ENCODE measurements at places on chromosomes 3 and 15.

GRCh38 chr3:18223571-18223970 is 201.6 kb downstream of the SATB1 start:
- no peak for DNase-seq

DNA sequence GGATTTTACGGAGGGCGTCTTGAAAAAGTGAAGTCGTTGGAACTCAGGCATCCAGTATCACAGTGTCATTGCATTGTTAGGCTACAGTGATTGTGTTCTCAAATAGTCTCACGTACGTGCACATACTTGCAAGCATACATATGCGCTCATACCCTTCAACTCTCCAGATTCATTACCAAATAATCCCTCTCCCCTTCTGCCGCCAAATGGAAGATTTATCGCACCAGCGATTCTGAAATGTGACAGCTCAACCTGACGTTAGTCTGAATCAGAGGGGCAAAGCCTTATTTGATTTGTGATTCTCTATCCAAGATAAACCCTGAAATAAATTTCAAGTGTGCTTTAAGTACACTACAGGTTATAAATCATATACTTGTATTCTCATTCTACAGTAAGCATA is 119.4 kb downstream of the GADL1 start:
- DNase-seq, result no peak

DNA sequence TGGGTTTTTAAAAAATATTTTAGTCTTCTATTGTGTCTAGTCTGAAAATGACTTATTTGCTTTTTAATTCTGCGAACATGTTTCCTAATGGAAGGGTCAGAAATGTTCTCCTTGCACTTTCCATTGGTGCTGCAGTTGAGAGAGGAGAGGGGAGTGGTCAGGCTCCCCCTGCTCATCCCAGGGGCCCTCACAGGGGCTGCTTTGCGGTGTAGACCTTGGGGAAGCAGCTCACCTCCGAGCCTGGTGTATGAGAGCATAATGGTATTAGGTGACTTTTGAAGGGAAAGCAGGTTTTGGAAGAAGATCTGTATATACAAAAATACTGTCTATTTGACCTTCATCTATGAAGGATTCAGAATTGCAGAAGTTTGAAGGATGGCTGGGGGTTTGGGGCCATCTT is 28.3 kb downstream of the APBA2 start:
- DNase-seq, result no peak

DNA sequence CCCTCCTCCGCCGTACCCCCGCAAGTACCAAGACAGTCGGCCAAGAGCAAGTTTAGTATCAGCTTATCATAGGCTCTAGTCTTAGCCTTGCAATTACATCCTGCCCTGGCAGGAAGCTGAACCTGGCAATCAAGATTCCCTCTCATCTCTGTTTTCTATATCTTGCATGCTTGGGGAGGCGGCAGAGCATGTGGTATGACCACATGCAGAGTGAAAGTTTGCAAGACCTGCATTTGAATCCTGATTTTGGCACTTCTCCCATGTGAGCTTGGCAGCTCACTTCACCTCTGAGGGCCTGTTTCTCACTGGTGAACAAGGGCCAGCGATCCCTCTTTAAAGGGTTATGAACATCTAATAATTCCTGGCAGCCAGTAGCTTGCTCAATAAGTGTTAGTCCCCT is 106.1 kb upstream of the FRMD4B start:
- no peak for DNase-seq

GRCh38 chr3:12142476-12142875 is 16.2 kb downstream of the TIMP4 start:
- no peak for DNase-seq

DNA sequence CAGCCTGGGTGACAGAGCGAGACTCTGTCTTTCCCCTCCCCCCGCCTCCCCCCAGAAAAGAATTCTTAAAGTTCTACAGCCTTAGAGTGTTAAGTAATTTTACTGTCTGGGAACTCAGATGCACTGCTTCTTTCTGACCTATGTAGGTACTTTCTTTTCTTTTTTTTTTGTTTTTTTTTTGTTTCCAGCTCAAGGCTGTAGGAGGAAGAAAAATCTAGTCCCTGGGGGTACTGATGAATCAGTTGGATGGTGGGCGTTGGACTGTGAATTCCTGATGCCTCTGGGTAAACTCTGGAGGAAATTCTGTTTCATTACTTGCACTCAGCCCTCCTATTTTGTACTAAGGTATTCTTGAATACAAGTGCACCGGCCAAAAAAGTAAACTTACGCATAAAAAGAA is 10.8 kb downstream of the GHRL start:
- no peak for DNase-seq

DNA sequence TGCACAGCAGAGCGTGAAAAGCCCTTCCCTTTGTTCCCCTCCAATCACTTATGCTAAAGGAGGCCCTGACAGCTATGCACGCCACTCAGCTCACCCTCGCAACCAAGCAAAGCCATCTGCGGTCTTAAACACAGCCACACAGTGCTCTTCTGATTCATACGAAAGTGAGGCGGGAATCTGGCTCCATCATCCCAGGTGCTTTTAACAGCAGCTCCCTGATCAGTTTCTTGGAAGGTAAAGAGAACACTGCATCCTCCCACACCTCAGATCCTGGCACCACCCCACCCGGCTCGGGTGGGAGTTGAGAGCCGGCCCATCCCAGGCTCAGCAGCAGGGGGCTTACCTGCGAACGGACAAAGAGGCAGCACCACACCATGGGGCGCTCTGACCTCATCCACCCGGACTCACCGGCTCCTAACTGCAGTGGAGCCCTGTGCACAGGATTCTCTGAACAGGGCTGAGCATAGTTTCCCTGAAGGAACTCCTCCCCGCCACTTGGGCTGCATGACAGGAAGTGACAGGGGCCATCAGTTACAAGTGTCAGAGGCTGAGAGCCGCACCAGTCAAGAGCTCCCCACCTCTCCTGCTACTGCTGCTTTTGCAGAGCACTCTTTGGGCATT is 114.3 kb upstream of the ARHGEF3 start:
- DNase-seq, result peak; percentile 85

- DNase-seq, result no peak
These were observed 55.2 kb downstream of the UNC13C start for GRCh38 chr15:54033356-54033860.

GRCh38 chr3:13851997-13852637 is 27.8 kb downstream of the WNT7A start:
- DNase-seq, result no peak

DNA sequence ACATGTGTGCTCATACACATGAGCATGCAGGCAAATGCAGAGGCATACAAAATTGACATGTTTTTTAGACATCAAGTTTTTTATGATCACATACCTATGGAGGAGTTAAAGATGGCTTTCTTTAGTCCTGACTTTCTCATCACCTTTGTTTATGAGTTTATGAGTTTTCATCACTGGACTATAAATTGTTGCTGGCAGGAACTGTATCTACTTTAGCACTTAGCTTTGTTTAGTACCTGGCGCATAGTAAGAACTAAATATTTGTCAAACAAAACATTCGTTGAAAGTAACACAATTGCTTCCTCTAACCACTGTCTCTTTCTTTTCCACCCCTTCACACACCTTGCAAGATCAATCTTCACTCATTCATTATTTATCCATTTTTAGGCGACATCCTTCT is 182.6 kb downstream of the SUCNR1 start:
- DNase-seq, result no peak

DNA sequence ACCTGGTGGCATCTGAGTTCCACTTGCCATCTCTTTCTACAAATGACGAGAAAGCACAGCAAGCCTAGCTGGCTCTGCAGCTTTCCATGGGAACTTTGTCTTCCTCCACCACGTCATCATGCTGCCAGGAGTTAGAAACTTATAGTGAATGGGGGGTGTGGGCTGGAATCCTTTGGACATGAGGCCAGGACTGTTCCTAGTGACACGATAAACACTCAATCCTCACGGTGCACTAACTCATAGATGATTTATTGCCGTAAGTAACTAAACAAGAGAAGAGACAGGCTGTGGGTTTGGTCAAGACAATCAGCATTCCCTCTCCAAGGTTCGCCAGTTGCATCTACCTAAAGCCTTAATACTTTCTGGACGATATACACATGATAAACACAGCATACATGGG is 50.6 kb downstream of the OXNAD1 start:
- no peak for DNase-seq

DNA sequence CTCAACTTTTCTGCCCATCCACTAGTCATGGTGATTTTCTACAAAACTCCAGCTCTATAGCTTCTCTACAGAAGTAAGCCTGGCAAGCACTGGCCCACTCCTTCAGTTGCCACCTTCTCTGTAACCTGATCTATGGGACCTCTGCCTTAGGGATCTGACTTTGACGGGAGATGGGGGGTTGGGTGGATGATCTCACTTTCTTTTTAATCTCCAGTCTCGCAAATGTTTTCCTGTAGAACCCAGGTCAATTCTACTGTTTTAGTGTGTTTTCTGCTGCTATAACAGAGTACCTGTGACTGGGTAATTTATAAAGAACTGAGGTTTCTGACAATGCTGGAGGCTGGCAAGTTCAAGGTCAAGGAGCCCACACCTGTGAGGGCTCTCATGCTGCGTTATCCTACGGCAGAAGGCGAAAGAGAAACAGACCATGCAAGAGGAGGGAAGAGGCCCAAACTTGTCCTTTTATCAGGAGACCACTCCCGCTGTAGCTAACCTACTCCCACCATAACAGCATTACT is 189.9 kb upstream of the THRB start:
- no peak for DNase-seq

DNA sequence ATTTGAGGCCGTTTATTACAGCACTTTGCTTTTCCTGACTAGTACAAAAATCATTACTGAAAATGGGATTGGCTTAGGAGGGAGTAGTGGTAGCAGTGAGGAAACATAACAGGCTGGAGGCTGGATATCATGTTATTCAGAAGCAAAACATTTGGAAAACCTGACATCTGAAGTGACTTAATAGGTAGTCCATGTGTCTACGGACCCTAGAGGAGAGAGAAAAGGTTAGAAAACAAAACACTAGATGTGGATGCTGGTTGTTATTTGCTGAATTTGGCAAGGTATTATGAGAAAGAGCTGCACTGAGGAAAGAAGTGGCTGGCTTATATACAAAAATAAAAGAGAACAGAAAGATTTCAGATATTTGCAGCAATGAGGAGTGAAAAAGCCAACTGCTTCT is 139.9 kb downstream of the MEX3B start:
- DNase-seq, result no peak

DNA sequence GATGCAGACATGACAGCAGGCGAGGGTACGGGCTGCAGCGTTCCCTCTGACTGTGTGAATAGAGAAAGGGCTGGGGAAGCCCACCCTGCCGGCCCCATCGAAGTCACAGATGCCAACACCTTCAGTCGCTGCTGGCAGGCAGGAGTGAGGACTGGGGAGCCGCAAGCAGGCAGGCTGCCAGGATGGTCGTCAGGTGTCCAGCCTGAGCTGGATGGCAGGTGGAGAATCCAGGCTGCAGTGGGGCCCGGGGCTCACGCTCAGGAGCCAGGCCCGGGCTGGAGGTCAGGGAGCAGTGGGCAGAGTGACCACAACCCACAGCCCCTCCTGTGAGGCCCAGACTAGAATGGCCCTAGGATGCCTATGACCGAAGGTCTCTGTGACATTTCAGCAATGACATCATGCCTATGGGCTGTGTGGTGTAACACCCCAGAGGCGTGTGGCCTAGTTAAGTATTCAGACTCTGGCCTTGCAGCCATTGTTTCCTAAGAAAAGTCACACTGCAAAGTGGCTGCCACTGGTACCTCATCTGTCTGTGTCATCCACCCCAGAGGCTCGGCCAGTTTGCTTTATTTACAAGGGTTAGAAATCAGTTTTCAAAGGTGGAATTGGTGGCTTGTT is 15.7 kb downstream of the PRR23E start:
- DNase-seq, result no peak

GRCh38 chr3:37745076-37745475 is 116.6 kb upstream of the CTDSPL start:
- DNase-seq, result no peak

DNA sequence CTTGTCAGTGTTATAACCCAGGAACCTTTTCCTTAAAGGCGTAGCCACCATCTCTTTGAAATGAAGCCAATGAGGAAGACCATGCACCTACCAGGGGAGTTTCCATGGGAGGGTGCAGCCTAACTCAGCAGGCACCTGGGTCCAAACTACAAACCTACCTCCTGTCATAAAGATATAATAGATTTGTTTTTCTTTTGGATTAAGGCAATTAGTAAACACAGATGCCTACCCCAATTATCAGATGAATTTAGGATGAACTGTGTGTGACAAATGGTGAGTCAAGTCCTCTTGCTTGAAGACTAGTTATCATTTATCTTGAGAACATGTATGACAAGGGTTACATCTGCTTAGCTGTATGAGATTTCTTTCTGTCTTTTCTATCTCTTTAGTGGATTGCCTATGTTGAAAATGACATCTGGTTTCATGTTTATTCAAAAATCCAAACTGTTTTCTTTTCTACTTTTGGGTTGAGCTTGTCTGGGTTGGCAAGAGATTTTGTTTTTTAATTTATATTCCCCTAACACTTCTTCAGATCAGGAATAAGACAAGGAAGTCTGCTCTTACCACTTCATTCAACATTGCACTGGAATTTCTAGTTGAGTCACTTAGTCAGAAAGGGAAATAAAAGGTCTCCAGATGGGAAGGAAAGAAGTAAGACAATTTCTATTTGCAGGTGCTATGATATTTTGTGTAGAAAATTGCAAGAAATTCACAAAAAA is 149.9 kb downstream of the NEK10 start:
- no peak for DNase-seq

GRCh38 chr15:62972814-62973213 is 69.7 kb upstream of the TPM1 start:
- no peak for DNase-seq

- no peak for DNase-seq
These were observed 33.1 kb upstream of the PARL start for GRCh38 chr3:183917776-183918175.

DNA sequence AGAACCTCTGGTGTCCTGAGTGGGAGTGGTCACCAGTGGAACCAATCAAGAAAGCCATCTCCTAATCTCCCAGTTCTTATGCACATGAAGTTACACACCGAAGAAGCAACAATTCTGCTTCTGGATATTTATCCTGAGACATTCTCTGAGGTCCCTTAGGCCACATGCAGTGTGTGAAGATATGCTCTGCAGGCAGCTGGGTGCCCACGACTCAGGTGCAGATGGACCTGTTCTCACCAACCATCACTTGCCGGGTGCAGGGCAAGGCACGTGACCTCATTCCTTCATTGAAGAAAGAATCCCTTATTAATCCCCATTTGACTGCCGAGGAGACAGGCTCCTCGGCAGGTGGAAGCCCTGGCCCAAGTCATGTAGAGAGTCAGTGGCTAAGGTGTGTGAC is 79.8 kb downstream of the WNT7A start:
- no peak for DNase-seq

DNA sequence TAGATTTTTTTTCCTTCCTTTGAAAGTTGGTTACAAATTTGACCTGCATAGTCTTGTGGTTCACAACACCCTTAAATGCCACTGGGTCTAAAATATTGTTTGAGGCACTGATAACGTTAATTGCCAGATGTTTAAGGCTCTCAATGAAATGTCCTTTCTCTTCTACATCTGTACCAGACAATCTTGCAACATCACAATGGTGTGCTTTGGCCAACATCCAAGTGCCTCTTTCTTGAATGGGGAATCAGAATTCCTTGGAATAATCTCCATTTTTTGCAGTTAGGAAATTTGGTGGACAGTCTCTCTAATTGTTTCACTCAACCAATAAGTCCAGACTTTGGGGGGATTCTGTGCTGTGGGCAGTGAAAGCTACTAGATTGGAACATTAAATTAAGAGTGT is 26.0 kb upstream of the PEX5L start:
- no peak for DNase-seq
